ENCODE measurements at places on chromosomes 6 and 20.

DNA sequence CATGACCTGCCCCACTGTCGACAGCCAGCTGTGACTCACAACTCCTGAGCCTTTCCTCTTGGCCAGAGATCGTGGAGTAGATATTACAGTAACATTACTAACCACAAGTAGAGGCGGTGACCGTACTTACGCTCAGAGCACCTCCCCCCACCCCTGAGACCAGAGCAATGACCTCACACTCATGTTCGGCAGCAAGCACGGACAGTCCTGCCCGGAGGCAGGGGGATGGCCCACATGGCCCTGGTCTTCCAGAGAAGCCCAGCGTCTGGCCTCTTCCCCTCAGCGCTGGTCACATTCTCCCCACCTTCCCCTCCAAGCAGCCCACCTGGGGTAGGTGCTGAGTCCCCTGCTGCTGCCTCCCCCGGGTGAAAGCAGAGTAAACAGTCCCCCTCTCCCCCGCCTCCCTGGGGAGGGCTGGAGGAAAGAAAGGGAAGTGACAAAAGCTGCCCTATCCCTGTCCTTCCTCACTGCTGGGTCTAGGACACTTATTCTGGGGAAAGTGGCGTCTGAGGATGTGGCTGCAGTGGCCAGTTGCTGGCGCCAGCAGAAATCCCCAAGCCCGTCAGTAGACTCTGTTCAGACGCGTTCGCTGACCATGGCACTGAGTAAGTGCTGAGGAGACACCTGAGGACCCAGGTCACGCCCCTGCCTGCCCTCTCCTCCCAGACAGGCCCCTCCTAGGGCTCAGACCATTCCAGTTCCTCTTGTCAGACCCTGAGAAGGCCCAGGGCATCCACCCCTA is 68.5 kb downstream of the MRPL14 start:
- DNase-seq: peak; percentile 96

GRCh38 chr20:23143098-23143497 is 57.0 kb upstream of the CD93 start:
- peak; percentile 59 for DNase-seq

- DNase-seq: no peak
Measured at GRCh38 chr20:5181958-5182357, 55.1 kb downstream of the CDS2 start.

GRCh38 chr6:115668781-115669180 is 391.9 kb downstream of the FRK start:
- DNase-seq: no peak

DNA sequence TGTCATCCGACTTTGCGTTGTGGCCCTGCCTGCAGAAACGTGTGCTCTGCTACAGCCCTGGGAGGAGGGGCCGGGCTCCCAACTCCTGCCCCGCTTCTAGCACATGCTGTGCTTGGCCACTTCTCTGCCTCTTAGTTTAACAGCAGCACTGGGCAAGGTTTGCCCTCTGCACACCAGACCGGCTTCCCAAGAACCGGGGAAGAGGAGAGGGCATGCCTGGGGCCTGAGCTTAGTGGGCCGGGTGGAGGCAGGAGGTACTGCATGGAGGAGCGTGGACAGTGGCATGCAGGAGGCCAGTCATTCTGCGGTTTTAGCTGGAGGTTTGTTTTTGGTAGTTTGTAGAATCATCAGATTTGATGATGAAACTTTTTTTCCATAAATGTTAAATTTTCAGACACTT is 45.5 kb downstream of the CEP43 start:
- peak; percentile 42 for DNase-seq

- DNase-seq: no peak
Measured at GRCh38 chr6:108543175-108543940, 17.4 kb upstream of the FOXO3 start.

DNA sequence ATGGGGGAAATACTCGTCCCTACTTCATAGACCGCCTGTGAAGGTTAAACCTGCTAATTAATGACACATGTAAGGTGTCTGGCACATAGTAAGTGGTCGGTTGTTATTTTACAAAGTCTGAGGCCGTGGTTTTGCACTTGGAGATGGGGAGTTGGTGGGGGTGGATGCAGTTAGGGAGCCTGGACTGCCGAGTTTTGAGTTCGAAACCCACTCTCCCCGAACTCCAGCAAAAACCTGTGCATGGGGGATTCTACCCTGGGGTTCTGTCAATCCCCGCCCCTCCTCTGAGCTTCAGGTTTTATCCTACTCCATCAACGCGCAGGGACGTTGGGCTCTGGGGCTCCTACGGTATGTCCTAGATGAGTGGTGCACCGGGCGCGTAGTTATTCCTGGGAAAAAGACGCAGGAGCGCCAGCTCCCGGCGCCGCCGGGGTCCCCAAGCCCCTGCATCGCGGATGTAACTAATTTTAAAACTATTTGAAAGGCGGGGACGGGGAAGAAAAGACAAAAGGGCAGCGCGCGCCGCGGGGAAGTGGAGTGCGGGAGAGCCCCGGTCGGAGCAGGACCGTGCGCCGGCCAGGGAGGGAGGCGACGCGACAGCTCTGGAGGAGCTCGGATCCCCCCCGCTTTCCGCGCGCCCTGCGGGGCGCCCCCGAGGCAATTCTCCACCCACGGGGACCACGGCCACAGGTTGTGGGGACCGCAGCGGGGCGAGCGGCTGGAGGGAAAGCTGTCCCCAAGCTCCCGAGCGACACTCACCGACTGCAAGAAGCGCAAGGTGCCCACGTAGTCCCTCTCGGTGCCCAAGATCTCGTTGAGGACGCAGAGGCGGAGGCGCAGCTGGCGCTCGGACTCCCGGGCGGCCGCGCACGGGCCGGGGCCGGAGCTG is 672 bp downstream of the PREX1 start:
- no peak for DNase-seq

DNA sequence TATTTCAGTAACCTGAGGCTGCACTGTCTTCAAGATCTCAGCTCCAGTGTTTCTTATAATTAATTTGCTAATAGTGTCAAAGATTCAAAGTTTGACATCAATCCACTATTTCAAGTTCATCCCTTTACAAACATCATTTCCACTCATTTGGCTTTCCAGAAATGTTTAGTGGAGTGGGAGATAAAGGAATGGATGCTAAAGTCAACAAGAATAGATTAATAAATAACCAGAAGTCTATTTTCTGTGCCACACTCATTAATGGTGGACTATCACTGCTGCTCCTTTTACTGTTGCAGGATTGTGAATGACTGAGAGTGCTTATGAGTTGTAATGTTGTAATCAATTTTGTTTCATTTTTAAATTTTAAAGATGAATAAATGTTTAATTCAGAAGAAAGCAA is 28.4 kb upstream of the EPM2A start:
- DNase-seq: no peak

- DNase-seq: no peak
Measured at GRCh38 chr20:35002426-35003210, 47.0 kb downstream of the MYH7B start.

DNA sequence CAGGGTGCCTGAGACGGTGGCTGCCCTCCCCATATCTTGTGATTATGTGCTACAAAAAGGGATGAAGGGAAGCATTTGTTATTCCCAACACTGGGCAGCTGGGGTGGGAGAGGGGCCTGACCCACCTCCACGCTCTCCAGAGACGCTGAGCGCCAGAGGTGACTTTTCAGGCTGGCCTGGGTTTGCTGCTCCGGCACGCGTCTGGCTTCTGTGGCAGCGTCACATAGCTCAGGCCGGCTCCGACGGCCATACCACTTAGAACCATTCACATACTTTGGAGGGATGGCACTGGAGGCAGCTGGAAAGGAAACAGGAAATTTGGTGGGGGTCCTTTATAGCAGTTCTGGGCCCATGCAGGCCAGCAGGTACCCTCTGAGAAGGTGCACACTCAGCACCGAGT is 72.6 kb downstream of the NINL start:
- DNase-seq: no peak

DNA sequence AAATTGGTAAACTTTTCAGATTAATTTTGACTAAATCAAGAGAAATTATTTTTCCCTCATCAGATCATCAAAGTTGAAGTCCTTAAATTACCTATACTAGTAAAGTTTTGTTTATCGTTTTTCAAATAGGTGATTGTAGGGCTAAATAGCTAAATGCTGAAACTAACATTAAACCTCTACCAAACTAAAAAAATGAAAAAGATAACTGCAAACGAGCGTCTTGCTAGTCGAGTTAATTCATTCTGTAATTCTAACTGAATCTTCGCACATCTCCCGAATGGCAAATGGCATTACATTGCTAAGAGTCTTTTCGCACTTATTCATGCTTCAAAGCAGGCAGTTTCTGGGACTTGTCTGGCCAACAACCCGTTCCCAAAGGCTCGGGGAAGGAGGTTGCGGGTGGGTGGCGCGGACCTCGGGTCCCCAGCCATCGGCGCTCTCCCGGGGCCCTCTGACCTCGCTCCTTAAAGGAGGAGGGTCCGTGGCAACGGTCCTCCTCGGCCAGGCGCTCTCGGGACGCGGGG is 43.8 kb downstream of the POPDC3 start:
- no peak for DNase-seq
